ENCODE measurements at places on chromosomes 6 and 20.
A peak's percentile ranks its signal among the peaks of the same experiment; 100 is the strongest.

DNA sequence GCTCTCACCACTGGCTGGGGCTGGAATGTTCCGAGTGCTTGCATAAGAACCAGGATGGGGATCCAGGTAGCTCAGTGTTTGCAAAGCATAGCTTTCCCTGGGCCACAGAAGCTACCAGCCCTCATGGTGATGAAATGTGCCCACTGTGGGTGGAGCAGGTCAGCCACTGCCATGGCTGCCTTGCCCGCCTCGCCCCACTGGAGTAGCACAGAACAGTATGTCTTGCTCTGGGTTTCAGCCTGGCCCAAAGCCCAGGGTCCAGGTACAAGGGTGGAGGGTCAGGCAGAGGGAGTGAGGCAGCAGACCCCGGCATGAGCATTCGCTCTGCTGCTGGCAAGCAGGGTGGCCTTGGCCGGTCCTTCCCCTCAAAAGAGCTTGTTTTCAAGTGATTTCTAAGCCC lies 34.7 kb downstream of the KCNK17 start:
- no peak for DNase-seq

DNA sequence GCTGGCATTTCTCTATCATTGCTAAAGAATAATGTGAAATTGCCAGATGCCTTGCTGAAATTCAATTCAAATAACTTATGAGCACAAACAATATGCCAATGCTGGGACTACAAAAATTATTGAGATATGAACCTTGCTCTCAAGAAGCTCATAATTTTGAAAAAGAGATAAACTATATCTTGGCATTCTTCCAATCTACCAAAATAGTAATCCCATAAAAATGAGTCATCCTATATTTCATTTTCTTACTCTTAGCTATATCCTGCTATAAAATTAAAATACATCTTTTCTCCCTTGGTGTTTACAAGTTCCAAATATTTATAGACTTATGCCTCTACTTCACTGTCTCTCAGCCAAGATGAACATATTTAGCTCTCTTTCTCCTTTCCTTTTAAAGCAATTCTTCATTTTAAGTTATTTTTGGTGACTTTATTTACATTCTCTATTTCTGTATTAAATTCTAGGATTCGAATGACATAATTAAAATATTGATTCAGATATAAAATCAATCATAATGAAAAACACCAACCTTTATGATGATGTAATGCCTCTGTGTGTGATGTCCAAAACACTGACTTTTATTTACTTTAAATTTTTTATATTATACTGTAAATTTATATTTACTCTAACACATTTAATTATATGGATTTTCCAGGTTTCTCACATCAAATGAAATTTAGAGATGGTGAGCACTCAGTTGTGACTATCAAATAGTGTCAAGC lies 152.6 kb downstream of the CDK19 start:
- DNase-seq, result no peak

GRCh38 chr6:70566751-70567382 lies at the start of gene SDHAF4:
TSS of gene SDHAF4 (plus strand) at chr6:70566930. CDS start at chr6:70566941, 11 bp downstream.
- peak; percentile 91 for DNase-seq

DNA sequence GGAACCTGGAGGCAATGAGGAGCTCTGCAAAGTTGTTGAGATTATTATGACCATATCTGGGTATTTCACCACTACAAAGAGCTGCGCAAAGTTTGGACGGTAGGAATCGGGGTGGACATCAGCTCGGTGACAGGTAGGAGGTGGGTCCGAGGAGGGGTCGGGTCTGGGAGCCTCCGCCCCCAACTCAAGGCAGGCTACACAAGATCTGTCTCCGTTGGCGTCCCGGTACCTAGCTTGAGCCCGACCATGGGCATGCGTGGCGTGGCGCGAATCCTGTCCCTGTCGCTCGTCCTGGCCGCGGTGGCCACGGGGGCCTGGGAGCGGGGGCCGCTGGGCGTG lies 40.2 kb upstream of the ZNFX1 start:
- no peak for DNase-seq

DNA sequence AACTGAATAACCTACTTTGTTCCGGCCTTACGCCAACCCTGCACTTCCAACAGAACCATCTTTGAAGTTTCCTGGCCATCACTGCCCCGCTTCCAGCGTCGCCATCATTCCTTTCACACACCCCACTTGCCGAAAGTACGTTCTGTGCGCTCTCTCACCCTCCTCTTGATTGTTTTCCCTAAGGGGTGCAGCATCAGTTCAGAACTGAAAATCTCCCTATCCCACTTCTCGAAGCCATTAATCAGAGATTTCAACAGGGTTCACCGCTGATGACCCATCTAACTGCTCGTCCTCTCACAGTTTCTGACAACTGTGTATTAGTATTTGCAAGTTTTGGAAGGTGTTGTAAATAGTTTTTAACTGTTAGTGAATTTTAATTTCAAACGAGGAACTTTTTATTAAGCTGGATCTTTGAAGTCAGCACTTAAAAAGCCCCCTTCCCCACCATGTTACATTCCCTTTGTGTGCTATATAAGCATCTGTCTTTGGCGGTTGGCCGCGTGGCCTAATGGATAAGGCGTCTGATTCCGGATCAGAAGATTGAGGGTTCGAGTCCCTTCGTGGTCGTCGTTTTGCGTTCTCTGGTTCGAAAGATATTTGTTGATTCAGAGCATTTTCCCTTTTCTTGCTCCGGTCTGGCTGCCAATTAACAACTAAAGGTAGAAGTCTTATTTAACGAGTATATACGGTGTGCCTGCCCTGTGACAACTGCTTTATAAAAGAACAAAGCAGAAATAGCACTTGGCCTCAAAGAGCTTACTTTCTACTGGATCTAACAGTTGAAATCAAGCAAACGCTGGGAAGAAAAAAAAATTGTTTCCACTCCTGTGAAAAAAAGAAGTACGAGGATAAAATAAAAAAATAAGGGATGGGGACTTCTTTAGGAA lies 42.6 kb downstream of the TRIM27 start:
- peak; percentile 42 for DNase-seq

- peak; percentile 84 for DNase-seq
Observed at GRCh38 chr6:43181942-43182860, at the start of gene CUL9. TSS of gene CUL9 (plus strand) at chr6:43182196. CDS start at chr6:43184311, 2,115 bp downstream.

GRCh38 chr6:55131616-55132015 lies 42.7 kb upstream of the HCRTR2 start:
- DNase-seq, result no peak

Data from T-helper 2 cell treated with Interferon-gamma antibody and Interleukin-4, amounts not matched to agents 5 μg/mL and 100 μg/mL, for 36 hours (primary cell).